ENCODE measurements at places on chromosomes 2 and 18. TPM values are rescaled to one million over a fixed set of nuclear protein-coding genes. Genes with fewer than 3 reads are reported as not detected.

GRCh38 chr2:141498561-141498960 lies 632.3 kb downstream of the LRP1B start:
- no peaks in the 10 kb centered on the region for H3K36me3 ChIP-seq
- peak; percentile 55 for DNase-seq
- H3K4me3 ChIP-seq = no peak overlapping the region
- H3K27ac ChIP-seq = no peak overlapping the region

- H3K4me1 ChIP-seq = no peaks in the 10 kb centered on the region
- no peak for DNase-seq
- H3K27ac ChIP-seq = no peak overlapping the region
- no peak overlapping the region for H3K4me3 ChIP-seq
- no peaks in the 10 kb centered on the region for H3K36me3 ChIP-seq
- no peaks in the 10 kb centered on the region for H3K27me3 ChIP-seq
These were observed 415.1 kb upstream of the CHST9 start for GRCh38 chr18:27600245-27600644.

- no peaks in the 10 kb centered on the region for H3K4me1 ChIP-seq
- H3K36me3 ChIP-seq = peaks cover 3% of the 10 kb centered on the region
- H3K4me3 ChIP-seq = no peak overlapping the region
- no peaks in the 10 kb centered on the region for H3K27me3 ChIP-seq
These were observed 78.2 kb downstream of the UBE2E3 start for GRCh38 chr2:181058378-181059269.

DNA sequence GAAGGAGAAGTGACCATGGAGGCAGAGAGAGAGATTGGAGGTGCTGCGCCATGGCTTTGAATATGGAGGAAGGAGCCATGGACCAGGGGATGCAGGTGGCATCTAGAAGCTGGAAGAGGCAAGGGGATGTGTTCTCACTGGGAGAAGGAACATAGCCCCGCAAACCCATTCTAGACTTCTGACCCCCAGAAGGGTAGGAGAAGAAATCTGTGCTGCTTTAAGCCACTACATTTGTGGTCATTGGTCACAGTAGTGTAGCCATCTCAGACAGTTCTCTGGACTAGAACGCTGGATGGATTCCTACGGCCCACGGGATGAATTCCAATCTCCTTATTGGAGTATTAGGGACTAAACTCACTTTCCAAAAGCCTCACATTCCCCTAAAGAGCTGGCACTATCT lies 67.8 kb downstream of the PTGR3 start:
- no peak for DNase-seq
- no peaks in the 10 kb centered on the region for H3K36me3 ChIP-seq
- H3K4me3 ChIP-seq = no peak overlapping the region
- no peaks in the 10 kb centered on the region for H3K4me1 ChIP-seq

DNA sequence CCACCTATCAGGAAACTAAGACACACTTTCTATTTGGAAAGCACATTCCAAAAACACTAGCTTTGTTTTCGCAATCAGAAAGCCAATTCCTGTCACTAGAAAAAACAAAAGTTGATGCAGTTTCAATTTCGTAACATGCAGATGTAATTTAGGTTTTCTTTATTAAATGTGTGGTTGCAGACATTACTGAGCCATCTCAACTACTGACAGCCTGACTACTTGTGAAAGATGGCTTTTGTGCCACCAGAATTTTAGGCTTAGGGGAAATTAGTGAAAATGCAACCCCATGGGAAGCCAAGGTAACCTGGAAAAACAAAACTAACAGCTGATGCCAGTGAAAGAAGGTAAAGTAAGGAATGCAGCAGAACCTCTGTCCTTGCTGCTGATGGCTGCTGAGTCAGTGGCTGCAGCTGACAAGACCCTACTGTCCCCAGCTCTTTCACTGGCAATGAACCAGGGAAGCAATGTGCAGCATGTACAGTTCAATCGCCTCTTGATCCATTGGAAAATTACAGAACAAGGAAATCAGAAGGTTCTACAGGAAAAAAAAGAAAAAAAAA lies 34.9 kb downstream of the FEZ2 start:
- peaks cover 24% of the 10 kb centered on the region for H3K4me1 ChIP-seq
- H3K36me3 ChIP-seq = peaks cover 14% of the 10 kb centered on the region
- H3K27ac ChIP-seq = peak overlapping the region; percentile 96
- H3K27me3 ChIP-seq = no peaks in the 10 kb centered on the region
- H3K4me3 ChIP-seq = no peak overlapping the region

GRCh38 chr2:164439885-164440284 lies 181.4 kb downstream of the GRB14 start:
- no peaks in the 10 kb centered on the region for H3K4me1 ChIP-seq
- no peaks in the 10 kb centered on the region for H3K27me3 ChIP-seq
- no peak overlapping the region for H3K4me3 ChIP-seq
- H3K27ac ChIP-seq = no peak overlapping the region

DNA sequence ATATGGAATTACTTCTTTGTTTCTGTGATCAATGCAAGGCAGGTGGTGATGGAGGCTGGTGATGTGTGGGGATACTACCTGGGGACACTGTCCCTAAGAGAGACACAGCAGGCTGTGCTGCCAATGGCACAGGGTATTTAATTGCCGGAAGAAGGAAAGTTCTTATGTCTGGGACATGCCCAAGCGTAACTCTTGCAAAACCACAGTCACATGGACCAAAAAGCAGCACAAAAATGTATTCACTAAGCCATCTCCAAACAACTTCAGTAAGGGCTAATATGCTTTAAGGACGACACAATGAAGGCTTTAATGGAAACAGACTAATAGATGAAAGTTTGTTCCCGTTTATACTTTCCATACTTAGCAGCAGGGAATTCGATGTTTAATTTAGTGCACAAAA lies 49.7 kb upstream of the AP1S3 start:
- H3K36me3 ChIP-seq = peaks cover 21% of the 10 kb centered on the region
- DNase-seq = peak; percentile 54
- peak overlapping the region; percentile 77 for H3K27ac ChIP-seq
- no peaks in the 10 kb centered on the region for H3K27me3 ChIP-seq

DNA sequence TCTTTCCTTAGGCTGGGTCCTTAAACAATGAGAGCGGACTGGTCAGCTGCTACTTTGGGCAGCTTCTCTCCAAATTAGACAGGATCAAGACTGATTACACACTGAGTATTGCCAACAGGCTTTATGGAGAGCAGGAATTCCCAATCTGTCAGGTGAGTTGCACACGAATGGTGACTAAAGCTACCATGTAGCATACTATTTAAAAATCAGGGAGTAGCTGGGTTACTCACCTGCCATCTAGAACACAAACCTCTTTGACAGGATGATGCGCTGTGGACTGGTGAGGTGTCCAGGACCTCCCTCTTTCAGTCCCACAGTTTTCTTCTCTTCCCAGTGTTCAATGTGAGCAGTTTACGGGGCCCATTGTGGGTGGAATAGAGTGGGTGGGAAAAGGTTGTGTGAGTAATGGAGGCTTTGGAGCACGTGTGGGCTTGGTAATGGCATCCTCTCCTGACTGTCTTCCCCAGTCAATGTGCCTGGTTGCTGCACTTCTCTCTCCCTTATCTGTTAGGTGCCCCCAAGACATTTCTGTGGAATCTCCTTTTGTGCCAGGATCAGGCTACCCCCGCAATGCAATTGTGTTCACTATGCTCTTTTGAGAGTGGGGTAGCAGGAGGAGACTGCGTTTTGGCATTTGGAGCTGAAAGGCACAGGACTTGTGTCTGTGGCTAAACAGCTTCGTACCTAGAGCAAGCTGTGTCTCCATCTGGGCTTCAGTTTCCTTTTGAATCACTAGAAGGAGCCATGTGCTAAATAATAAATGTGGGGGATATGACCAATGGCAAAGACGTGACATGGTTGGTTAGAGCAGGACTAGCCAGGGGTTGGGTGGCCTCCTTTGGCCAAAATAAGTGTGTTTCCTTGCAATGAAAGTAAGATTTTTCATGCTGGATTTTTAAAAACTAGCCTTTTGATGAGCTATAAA lies 17.7 kb downstream of the SERPINB12 start:
- H3K27me3 ChIP-seq = peaks cover 5% of the 10 kb centered on the region
- no peak overlapping the region for H3K27ac ChIP-seq
- H3K4me1 ChIP-seq = no peaks in the 10 kb centered on the region
- H3K36me3 ChIP-seq = no peaks in the 10 kb centered on the region

DNA sequence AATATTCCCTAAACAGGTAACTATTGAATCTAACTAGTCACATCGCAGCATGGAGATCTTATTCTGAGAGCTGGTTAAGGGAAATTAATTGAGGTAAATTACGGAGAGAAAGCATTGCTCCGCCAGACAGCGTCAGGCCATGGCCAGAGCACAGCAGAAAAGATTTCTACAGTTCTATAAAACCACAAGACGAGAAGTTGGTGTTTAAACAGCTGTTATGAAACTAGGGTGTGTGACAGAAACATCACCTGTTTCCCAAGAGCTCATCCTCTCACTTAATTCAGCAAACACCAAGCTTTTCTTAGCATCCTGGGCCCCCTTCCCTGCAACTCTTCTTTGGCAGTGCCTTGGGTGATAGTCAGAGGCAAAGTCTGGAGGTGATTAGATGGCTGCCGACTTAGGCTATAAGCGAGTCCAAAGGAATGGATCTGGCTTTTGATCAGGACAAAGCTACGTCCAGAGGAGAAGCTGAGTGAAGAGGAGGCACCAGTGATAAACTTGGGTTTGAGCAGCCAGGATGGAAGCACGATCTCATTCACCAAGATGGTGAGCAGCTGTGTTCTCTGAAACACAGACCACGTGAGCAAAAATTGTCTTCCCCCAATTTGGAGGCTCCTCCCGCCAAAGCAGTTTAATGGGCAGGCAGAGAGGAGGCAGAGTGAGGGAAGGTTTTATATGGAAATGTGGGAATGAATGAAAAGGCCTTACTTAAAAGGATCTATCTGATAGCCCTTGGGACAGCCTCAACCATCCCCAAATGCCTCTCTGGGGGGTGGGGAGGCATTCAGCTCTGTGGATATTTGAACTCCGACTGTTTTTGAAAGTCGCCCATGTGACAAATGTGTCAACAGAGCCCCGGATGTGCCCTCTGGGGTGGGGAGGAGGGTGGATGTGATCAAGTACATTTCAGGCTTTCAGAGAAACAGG lies 57.8 kb downstream of the PKDCC start:
- H3K4me1 ChIP-seq = peaks cover 12% of the 10 kb centered on the region
- no peak overlapping the region for H3K4me3 ChIP-seq
- H3K27ac ChIP-seq = no peak overlapping the region

GRCh38 chr2:220246386-220246785 lies 619.0 kb downstream of the SLC4A3 start:
- peak; percentile 8 for DNase-seq
- no peaks in the 10 kb centered on the region for H3K27me3 ChIP-seq
- H3K27ac ChIP-seq = no peak overlapping the region
- no peak overlapping the region for H3K4me3 ChIP-seq

- no peaks in the 10 kb centered on the region for H3K36me3 ChIP-seq
- 0 out of 2 replicates have a peak, but pooled peaks cover 4% of the 10 kb centered on the region for H3K4me1 ChIP-seq
- DNase-seq = no peak
- no peaks in the 10 kb centered on the region for H3K27me3 ChIP-seq
- no peak overlapping the region for H3K27ac ChIP-seq
These were observed 56.9 kb upstream of the ID2 start for GRCh38 chr2:8624855-8625398.

Gene CLEC4F
- not detected for total RNA-seq

Gene NEU2
- total RNA-seq = not detected

Gene GPR45
- total RNA-seq = not detected

Gene EML6
- 0.18 TPM for total RNA-seq

Gene IWS1
- total RNA-seq = 50.0 TPM

Gene GPAT2
- total RNA-seq = 0.28 TPM

Gene CXCR2
- not detected for total RNA-seq
